ENCODE measurements at places on chromosomes 5 and 9.

- DNase-seq: peak; percentile 61
Measured at GRCh38 chr9:81759680-81760215, 70.4 kb upstream of the TLE1 start.

DNA sequence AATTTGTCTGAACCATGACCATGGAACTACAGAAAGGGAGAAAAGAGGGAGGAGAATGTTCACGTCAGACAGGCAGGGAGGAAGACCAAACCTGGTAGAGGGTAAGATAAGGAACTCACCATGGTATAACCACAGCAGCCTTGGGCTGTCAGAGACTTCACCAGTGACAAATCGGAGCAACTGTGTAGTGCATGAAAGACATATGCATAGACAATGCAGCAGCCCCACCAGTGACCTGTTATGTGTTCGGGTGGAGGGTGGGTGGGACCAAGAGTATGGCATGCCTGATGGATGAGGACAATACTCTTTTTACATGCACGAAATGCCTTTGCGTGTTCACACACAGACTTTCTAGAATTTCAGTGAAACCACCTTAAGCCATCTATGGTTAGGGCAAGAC is 221.8 kb upstream of the RASEF start:
- DNase-seq: no peak

- no peak for DNase-seq
Measured at GRCh38 chr9:3244963-3245653, 280.7 kb downstream of the RFX3 start.

DNA sequence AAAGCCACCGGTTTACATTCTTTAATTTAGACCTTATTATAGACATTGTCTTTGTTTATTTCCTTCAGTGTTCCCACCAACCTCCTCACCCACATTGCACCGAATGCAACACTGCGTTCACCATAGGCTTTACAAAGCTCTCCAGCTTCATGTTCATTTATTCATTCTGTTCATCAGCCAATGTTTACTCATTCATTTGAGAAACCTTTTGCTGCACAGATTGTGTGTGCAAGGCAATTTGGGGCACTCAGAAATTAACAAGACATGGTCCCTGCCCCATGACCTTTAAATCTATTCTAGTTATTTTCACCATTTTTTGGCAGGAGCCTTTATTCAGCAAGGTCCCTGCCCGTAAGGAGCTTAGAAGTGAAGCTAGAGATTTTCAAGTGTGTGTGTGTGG is 70.9 kb upstream of the RARS1 start:
- no peak for DNase-seq

DNA sequence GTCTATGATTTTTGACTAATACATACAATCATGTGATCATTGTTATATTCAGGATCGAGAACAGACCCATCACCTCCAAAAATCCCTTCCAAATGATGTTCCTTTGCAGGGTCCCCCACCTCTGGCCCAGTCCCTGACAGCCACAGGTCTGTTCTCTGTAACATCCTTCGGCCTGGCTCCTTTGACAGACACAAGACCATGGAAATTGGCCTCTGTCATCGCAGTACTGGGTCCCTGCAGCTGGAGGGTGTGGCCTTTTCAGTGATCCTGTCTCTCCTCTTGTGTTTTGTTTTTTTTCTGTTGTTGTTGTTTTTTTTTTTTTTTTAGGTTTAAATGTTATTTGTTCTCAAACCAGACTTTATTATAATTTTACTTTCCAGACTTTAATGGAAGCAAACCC is 27.4 kb upstream of the ANKRD33B start:
- DNase-seq: no peak

GRCh38 chr5:40172721-40173120 is 507.0 kb upstream of the PTGER4 start:
- DNase-seq: peak; percentile 30

GRCh38 chr5:168285696-168286095 is 5.7 kb upstream of the WWC1 start:
- no peak for DNase-seq

GRCh38 chr5:136070486-136071285 is 41.9 kb downstream of the TGFBI start:
- DNase-seq: peak; percentile 58

GRCh38 chr5:125298258-125298657 is 551.8 kb upstream of the ZNF608 start:
- DNase-seq: peak; percentile 6

DNA sequence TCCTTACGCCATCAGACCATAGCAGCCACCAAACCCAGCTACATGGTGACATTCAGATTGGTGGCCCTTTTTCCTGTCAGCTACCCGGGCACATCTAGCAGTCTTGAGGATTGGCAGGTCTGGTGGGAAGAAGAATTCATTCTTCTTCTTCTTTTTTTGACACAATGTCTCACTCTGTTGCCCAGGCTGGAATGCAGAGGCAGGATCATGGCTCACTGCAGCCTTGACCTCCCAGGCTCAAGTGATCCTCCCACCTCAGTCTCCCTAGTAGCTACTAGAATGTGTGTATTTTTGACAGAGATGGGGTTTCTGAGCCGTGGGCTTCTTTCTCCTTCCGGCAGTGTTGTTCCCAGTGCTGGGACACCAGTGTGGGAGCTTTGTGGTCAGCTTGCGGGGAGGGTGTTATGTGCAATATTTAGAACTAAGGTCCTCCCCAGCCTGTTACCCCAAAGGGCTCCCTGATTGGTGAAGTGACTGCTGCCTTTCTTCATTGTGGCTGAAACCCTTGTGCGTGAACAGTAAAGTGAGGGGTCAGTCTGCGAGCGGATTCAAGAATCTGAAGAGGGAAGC is 3.4 kb downstream of the NTMT1 start:
- DNase-seq: no peak

DNA sequence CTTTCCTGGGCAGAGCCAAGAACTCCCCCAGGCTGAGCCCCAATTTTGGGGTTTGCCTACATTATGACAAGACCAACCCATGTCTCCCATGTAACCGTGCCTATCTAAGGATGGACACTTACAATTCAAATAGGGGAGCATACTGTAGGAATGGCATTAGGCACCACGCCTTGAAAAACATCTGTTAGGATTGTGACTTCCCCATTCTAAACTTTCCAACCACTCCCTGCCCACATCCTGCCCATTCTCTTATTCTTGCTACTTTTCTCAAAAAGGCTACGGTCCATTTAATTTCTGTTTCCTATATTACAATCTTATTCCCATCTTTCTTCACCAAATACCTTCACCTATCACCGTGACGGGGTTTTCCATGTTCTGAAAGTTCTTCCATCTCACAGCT is 99.2 kb downstream of the LPAR1 start:
- peak; percentile 32 for DNase-seq

DNA sequence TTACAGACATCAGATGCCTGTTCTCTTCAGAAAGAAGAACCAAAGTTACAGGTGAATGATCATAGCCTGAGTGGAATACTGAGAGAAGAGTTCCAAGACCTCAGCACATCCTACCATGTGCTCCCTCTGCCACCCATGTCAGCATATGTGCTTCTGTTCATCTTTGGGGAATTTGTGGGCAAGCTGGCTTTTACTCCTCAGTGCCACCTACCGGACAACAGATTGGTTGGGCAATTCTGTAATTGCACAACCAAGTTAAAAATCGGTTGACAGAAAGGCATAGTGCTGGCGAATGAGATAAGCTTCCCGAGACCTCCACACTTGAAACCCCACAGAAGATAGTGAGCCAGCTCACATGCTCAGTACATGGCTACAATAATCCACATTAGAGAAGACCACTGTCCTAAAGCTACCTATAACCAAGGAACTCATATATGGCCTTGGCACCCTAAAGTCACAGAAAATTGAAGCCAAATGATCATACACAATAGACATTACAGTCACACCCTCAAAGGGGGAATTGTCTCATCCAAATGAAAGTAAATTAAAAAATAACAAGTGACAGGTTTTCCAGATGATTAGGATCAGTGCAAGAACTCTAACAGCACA is 1238.0 kb upstream of the NUDT12 start:
- no peak for DNase-seq

DNA sequence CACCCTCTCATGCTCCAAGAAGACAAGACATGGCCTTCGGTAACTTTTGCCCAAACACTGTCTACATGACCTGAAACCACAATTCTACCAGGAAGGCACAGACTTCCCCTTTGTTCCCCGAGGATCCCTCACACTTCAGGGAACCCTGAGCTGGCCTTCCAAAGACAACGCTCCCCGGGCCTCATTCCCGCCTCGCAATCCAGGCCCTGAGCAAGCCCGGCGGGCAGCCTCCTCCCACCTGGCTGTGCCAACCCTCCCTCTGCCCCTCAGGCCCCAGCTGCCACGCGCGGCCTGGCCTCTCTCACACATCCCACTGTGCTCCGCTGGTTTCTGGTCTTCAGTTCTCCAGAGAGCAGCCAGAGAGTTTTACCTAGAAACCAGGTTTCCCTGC is 7.3 kb downstream of the QSOX2 start:
- DNase-seq: no peak

DNA sequence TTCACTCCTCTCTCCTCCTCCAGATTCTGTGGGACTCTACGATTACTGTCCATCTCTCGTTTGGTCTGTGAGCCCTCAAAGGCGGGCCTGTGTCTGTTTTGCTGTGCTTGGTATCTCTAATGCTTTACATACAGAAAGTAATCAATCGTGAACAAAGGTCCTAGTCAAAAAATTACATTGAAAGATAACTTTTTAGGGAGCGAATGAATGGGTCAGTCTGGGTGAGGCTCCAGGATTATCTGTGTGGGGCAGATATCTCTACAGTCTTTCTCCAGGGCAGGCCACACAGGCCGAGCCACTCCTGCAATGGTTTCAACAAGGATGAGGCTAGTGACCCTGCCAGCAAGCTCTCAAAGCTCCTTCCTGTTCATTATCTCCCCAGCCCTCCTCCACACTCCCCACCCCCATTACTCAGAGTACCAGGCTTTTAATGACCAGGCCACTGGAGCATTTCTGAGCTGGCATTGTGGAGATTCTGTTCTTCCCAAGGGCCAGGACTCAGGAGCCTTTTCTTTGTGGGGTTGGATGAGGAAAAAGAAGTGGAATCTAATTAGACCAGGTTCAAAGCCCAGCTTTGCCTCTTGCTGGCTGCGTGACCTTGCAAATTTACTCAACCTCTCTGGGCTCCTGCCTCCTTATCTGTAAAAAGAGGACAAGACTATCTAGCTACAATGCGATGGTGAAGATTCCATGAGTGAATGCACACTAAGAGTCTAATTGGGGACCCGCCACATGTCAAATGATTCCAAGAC is 10.2 kb downstream of the CORO2A start:
- DNase-seq: no peak

DNA sequence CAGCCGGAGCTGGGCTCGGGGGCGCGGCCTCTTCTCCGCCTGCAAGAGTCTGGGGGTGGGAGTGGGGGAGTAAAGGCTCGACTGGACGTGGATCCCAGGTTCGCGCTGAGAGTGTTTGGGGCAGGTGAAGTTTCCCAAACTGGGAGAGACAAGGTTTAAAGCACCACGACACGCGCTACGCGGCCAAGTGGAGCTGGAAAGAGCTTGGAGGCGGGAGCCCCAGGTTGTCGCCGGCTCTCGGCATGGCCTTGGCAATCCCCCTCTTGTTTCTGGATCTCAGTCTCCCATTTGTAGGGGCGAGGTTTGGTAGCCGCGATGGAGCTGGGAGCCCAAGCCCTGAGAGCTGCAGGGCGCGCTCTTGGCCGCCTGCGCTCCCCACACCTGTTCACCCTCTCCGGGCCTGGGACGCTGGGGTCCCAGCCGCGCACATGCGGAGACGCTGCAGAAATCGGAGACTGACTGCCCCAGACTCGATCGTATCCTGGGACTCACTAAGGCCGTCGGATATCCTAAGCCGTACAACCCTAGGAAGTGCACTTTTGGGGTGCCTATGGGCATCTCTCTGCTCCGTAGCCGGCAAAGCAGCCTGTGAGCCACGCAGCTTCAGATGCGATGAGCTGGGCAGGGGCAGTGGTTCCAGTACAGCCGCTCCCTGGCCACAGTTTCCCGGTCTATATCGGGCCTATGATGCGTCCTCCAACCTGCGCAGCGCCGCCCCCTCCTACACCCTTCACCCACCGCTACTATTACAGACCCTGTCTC is 937 bp downstream of the TMOD1 start:
- DNase-seq: peak; percentile 23

- DNase-seq: peak; percentile 19
Measured at GRCh38 chr9:85741095-85741874, 469 bp downstream of the AGTPBP1 start.

DNA sequence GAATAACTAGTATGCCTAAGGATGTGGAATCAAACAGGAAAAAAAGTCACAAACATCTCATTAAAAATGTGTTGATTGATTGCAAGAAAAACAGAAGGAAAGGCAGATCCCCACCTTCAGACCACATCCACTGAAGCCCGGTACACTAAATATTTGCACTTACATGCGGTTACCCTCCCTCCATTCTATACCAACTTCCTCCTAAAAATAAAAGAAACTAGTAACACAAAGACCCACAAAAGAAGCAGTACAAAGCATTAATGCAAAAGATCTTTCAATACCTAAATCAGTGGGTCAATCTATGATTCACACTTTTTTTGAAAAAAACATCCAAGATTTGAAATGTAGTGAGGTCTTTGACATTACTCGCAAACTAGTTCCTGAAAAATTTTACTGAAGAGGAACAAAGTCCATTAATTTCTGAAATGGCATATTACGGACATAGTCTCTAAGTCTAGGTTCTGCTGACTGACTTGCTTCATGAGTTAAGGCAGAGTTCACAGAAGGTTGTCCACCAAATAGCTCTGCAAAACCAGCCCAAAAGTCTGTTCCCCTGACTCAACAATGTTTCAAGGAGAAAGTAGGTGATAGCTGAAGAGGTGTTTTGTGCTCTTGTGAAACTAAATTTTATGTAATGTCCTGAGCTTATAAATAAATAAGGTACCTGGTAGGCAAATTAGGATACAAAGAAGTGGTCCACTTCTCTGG is 100.7 kb downstream of the PAM start:
- peak; percentile 7 for DNase-seq

DNA sequence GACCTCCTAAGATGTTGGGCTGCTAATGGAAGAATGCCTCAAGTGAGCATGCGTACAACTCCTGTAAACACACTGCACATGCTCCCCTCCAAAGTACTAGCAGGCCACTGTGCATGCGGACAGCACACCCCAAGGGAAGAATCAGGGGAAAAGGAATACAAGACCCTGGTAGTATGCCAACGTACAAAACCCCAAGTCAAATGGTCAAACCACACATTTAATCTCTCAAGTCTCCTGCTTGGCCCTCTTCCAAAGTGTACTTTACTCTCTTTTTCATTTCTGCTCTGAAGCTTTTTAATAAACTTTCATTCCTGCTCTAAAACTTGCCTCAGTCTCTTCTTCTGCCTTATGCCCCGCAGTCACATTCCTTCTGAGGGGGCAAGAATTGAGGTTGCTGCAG is 466.4 kb downstream of the DMRTA1 start:
- no peak for DNase-seq

DNA sequence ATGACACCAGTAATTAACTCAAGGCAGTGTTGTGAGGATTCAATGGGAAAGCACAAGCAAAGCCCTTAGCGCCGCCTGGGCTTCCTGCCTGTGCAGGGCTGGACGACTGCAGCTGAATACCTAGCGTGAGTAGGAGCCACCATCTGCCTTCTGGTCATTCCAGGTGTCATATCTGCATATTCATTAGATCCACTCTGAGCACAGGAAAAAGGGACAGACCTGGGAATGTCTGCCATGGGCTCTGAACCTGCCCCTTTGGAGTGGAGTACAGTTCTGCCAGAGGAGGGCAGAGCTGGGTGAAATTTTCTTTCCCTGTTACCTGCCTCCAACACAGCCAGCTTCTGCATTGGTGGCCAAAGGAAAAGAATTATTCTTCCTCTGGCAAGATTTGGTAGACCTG is 298.8 kb downstream of the NSG2 start:
- DNase-seq: no peak
